ENCODE measurements at places on chromosomes 2 and 18. TPM values are rescaled to one million over a fixed set of nuclear protein-coding genes. Genes with fewer than 3 reads are reported as not detected.

TCF23 gene
- total RNA-seq = not detected

NR4A2 gene
- total RNA-seq = 0.25 TPM

MYO3B gene
- not detected for total RNA-seq

DUSP19 gene
- total RNA-seq = 0.49 TPM

USP14 gene
- total RNA-seq = 15.3 TPM

KHK gene
- 2.5 TPM for total RNA-seq

MYL1 gene
- total RNA-seq = not detected

ARHGEF4 gene
- total RNA-seq = 1.1 TPM

SP140L gene
- total RNA-seq = 3.4 TPM

PPIG gene
- 11.6 TPM for total RNA-seq

DQX1 gene
- total RNA-seq = not detected

CFAP210 gene
- total RNA-seq = under 0.01 TPM

RIT2 gene
- total RNA-seq = not detected

UGT1A4 gene
- not detected for total RNA-seq

SCYGR8 gene
- total RNA-seq = not detected

FBXO48 gene
- total RNA-seq = 0.33 TPM

SP140 gene
- total RNA-seq = 0.25 TPM

DLX2 gene
- total RNA-seq = 0.16 TPM

MSGN1 gene
- total RNA-seq = not detected

ELAC1 gene
- total RNA-seq = 2.8 TPM

CD302 gene
- 1.6 TPM for total RNA-seq

TACR1 gene
- total RNA-seq = not detected

TTC31 gene
- total RNA-seq = 22.2 TPM

PIEZO2 gene
- total RNA-seq = 5.3 TPM

Measured in mesangial cell (primary cell).